GM10248 (cell line): ENCODE measurements at places on chromosomes 1 and 21.

DNA sequence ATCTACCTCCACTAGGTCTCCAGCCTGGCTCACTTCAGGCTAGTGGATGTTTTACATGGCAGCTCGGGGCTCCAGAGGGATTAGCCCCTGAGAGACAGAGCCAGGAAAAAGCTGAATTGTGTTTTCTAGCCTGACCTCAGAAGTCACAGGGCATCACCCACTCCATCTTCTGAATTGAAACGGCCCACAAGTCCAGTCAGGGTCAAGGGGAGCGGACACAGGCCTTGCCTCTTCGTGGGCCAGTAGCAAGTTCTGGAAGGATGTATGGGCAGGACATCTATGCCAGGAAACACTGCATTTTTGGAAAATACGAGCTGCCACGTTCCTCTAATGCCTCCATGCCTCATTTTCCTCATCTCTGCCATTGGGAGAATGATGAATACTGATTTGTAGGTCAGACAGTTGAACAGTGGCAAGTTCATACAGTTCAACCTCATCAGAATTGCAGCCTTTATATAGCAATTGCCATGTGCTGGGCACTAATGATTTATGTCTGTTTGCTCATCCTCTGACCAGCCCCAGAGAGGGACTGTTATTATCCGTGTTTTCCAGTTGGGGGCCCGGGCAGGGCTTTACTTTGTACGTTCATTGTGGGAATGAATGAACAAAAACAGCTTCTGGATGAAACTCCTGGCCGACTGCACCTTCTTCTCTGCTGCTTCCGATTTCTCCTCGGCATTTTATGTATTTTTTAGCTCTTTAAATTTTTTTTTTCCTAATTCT lies 23.2 kb upstream of the PCBP3 start:
- no peak for DNase-seq

GRCh38 chr1:28171246-28171645 lies 5.2 kb downstream of the PTAFR start:
- DNase-seq = no peak

- no peak for DNase-seq
Measured at GRCh38 chr1:244226435-244226834, 175.4 kb downstream of the ZBTB18 start.

DNA sequence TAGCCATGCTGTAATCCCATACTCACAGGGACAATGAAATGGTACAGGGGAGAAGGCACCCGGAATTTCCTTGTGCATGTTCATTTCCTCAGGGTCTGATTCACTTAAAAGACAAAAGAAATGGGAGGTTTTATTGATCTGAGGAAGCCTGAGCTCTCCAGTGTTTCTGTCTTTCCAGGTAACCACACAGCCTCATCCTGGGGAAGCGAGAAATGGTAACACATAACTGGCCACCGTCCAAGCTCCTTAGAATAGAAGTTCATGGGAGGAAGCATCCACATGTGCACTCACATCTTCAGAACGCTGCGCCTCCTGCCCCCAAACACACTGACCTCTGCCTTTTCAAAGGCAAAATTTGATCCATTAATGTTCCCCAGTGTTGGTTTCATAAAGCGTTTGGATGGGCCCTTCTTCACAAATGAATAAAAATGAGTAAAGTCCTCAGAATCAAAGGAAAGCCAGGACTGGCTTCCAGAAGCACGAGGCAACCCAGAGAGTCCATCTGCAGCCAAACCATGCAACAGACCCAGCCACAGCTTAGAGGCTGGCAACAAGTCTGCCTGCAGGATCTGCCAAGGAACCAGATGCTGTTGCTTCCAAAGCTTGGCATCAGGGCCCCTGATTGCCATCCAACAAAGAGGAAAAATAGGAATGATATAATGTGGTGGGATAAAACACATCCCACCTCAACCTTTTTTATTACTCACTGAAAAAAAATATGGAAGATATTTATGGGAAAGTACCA lies 120.3 kb downstream of the ZBTB18 start:
- DNase-seq = no peak

GRCh38 chr1:25247024-25247828 lies at the start of gene RSRP1:
Gene RSRP1, minus strand, starts transcription at chr1:25247454. Its CDS starts 491 bp downstream, at chr1:25246963.
- DNase-seq = peak; percentile 100

DNA sequence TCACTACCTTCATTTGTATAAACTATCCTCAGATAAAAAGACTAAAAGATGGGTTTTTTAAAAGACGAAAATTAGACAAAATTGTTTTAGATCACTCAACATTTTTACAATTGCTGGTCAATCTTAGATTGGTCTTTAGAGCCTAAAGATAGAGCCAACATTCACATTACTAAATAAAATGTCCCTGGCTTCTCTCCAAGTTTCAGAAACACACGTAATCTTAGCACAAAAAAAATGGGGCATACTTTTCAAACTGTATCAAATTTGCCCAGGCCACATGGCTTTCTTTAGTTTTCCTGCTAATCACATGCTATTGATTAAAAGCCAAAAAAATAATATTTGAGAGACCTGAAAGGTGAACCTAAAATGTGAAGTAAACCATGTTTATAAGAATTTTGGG lies 288.1 kb downstream of the DPYD start:
- DNase-seq = no peak

GRCh38 chr1:72122099-72122880 lies 160.0 kb downstream of the NEGR1 start:
- no peak for DNase-seq

- peak; percentile 22 for DNase-seq
Measured at GRCh38 chr1:243312952-243313634, 57.3 kb downstream of the SDCCAG8 start.

- no peak for DNase-seq
Measured at GRCh38 chr1:8742022-8742924, 75.2 kb downstream of the RERE start.

GRCh38 chr21:28714777-28715464 lies 277.8 kb downstream of the LTN1 start:
- no peak for DNase-seq

DNA sequence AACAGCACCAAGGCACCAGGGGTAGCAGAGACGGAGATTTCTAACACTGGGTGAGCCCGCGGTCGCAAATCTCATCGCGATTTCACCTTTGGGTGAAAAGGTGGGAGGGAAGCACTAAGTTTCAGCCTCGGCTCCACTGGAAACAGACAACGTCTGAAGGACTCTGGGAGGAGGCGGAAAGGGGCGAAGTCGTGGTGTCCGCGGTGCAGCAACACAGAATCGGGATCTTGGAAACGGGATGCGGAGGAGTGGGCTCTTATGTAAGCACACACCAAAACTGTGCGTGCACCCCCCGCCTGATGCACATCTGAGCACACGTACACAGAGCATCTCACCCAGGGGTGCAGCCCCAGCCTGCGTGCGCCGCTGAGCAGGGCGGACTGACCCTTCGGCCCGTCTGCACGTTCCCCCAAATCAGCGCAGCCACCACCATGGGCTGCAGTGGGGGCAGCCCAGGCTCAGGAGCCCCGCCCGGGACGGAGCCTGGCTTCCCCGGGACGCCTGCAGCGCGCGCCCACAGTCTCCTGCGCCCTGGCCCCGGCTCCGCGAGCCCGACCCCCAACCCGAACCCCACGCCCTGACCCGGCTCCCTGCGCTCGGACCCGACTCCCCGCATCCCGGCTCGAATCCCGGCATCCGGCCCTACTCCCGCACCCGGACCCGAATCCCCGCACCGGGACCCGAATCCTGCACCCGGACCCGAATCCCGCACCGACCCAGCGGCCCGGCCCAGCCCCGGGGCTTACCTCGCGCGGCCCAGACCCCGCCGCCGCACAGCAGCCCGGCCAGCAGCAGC lies 670 bp downstream of the CLSTN1 start:
- no peak for DNase-seq

DNA sequence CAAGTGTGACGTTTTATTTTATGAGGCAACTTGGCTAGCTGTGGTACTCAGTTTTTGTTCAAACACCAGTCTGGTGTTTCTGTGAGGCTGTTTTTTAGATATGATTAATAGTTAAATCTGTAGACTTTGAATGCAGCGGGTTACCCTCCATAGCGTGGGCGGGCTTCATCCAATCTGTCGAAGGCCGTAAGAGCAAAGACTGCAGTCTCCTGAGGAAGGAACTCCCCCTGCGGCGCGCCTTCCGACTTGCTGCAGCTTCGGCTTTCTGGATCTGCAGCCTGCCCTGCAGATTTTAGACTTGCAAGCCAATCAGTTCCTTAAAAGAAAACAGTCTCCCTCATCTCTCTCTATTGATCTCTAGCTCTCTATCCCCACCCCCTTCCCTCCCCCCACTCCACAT lies 4.2 kb upstream of the ZNF496 start:
- no peak for DNase-seq

DNA sequence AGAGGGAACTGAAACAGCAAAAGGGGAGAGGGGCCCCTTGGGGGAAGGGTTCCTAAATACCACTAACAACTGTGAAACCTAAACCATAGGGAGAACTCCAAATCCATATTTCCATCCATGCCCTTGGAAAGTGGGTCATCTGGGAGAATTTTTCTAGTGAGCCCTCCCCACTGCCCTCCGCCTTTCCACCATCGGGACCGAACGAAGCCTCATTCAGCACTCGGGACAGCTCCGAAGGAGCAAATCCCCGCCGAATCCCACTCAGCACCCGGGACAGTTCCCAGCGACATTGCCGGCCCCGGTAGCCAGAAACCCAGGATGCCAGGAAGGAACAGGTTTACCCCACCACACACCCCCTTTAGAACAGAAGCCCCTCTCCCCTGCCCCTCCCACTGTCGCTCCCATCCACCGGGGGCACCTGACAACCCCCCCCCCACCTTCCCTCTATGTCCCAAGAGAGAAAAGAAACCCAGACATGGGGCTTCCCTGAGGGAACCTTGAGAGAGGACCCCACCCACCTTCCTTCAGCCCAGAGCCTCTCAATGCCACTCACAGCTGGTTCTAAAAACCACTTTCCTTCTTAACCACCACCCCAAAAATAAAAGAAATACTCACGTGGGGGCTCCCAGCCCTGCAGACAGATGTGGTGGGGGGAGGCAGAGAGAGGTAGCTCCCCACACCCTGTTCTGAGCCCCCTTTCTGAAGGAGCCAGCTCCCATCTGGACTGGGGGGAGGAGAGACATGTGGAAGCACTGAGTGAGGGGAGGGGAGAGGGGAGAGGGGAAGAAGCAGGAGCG lies 4.5 kb downstream of the DLGAP3 start:
- DNase-seq = peak; percentile 78

DNA sequence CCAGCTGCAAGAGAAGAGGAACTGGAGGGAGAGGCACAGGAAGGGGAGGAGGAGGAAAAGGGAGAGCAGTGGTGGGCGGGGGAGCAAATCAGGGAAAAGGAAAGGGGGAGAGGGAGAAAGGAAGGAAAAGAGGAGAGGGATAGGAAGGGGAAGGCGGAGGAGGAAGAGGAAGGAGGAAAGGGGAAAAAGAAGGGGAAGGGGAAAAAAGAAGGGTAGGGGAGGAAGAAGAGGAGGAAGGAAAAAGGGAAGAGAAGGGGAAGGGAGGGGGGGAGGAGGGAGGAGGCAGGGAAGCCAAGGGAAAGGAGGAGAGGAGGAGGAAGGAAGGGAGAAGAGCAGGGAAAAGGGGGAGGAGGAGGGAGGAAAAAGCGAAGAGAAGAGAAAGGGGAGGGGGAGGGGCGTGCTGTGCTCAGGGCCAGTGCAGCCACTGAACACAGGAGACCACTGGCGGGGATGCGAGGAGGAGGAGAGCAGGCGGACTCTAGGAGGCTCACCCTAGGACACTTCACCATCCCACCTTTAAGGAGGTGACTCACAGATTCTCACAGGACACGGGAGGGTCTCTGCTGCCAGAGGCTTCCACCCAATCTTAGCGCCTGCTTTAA lies 33.1 kb downstream of the PGBD5 start:
- no peak for DNase-seq

DNA sequence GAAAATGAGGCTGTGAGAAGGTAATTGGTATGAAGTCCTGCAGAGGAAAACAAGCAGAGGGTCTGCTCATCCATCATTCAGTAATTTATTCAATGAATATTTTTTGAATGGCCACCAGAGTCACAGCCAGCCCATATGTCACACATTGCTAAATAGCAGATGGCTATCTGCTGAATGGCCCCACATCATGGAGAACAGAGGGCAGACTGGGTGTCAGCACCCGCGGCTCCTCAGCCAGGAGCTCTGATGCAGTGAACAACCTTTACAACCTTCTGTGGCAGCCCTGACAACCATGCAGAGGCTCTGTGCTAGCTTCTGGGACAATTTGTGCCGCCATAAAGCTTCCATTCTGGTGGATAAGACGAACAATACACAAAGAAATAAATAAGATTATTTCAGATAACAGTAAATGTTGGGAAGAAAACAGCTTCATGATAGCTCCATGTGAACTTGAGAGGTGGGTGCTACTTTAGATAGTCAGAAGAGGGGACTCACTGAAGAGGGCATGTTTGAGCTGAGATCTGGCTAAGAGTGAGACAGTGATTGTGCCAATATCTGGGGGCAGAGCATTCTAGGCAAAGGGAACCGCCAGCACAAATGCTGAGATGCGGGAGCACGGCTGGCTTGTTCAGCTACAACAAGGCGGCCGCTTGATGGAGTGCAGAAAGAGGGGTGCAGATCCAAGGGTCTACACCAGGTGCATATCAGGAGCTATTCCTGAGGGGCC lies 2.8 kb upstream of the C1orf210 start:
- no peak for DNase-seq

- no peak for DNase-seq
Measured at GRCh38 chr1:244301595-244302130, 150.0 kb downstream of the ADSS2 start.

DNA sequence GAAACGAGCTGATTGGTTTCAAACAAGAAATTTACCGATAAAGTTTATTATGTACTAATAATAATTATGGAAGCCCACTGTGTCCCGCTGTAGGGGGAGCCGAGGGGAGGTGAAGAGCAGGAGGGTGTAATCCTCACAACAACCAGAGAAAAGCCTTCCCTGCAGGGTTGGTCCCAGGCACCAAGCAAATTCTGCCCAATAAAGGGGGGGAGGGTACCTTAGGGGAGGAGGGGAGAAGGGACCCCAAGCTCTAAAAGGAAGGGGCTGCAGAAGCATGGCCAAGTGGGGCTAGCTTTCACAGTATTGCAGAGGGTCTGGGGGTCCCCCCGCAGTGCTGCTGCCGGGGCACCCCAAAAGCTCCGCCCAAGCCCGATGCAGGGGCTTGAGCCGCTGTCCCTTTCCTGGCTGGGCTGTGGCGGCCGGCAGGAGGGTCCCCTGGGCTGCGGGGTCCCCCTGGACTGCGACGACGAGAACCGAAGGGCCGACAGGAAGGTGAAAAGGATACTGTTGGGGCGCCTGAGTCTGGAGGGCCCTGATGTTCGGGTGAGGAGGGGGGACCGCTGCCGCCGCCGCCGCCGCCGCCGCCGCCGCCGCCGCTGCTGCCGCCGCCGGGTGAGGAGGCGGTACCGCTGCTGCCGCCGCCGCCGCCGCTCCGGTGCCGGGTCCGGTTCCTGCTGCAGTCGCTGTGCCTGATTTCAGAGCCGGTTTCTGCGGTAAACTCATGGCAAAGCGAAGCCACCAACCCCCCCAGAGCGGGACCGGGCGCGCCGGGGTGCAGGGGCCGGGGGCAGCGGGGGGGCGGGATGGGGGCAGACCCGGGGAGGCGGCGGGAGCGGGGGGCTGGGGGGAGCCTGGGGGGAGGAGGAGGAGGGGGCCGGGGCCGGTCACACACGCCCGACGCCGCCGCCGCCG lies 771 bp downstream of the EIF4G3 start:
- DNase-seq = peak; percentile 43

DNA sequence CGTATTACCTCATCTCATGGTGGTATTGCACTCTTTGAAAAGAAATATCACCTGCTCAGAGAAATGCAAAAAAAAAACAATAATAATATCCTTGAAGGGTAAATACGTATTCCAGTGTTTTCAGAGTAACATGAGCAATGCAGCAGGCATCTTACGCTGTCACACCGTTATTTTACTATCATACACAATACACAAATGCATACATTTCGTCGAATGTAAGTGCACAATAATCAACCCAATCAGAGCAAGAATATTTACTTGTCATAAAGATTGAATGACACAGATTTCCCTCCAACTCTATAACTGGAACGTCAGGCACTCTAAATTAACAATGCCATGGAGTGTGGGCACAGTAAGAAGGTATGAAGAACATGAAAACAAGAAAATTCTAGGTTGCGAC lies 1050.1 kb downstream of the PLA2G4A start:
- DNase-seq = no peak
